ENCODE measurements at places on chromosomes 7 and 10. TPM values are rescaled to one million over a fixed set of nuclear protein-coding genes. Genes with fewer than 3 reads are reported as not detected.

The PAX4 gene
- polyA plus RNA-seq = not detected

The AZGP1 gene
- not detected for polyA plus RNA-seq

The TEX47 gene
- not detected for polyA plus RNA-seq

The ITPRID1 gene
- not detected for polyA plus RNA-seq

Measured in naive thymus-derived CD4-positive, alpha-beta T cell (primary cell).